ENCODE measurements at places on chromosomes 2 and 18.

DNA sequence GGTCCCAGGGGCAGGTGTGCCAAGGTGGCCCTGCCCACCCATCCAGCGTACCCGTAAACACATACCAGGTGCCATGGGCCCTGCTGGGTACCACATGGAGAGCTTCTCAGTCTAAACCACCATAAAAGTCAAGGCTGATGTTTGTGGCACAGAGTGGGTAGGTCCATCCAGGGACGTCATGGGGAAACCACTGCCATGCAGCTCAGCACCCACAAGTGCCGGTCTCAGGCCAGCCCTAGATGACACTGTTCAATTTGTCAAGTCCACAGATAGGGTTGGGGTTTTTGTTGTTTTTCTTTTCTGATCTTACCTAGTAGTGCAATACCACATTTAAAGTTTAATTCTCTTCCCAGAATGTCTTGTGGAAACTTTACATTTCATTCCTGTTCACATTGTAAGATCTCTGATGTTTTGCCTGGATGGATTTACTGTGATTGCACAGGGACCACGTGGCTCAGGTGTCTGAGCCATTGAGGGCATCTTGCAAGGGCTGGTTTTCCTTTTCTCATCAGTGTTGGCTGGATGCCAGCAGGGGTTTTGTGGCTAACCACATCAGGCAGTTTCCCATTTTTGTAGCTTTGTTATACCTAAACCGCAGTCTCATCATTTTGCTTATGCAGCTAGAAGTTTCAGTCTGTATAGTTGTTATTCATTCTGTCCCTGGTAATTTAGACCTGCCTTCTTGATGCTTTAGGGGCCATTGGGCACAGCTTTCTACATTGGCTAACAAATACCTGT lies 64.7 kb downstream of the STK25 start:
- peak; percentile 96 for DNase-seq

- no peak for DNase-seq
These were observed 192.2 kb downstream of the HDAC4 start for GRCh38 chr2:239208465-239209180.

- no peak for DNase-seq
These were observed 61.7 kb upstream of the TFPI start for GRCh38 chr2:187615902-187616301.

DNA sequence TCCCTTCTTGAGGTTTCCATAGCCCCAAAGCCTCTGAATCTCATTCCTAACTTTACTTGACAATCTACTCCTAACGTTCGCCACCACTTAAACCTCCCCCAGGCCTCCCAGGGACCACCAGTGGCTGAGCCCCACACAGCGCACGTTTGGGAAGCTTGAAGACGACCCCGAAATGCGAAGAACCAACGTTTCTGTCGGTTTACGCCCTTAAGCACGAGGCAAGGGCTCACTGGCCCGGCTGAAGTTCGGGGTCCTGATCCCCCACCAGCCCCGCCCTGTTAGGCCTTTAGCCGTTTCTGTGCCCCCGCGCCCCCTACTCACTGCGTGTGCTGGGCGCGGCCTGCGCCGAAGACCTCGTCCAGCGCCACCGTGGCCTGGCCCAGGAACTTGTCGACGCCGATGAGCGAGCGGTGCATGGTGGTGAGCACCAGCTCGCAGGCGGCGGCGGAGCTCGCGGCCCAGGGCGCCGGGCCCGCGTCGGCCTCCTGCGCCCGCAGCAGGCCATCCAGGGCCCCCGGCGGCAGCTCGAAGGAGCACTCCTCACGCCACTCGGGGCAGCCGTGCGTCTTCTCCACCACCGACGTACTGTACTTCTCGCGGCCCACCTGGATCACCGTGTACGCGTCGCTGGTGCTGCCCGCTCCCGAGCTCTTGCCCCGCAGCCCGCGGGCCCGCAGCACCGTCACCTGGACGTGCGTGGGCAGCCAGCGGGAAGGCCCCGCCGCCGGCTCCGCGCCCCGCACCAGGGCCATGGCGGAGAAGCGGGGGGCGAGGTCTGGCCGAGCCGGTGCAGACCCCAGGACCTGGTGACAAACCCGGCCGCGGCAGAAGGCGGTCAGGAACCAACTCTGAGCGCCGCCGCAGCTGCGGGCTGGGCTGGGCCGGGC lies 479 bp downstream of the RAB11FIP5 start:
- peak; percentile 17 for DNase-seq

DNA sequence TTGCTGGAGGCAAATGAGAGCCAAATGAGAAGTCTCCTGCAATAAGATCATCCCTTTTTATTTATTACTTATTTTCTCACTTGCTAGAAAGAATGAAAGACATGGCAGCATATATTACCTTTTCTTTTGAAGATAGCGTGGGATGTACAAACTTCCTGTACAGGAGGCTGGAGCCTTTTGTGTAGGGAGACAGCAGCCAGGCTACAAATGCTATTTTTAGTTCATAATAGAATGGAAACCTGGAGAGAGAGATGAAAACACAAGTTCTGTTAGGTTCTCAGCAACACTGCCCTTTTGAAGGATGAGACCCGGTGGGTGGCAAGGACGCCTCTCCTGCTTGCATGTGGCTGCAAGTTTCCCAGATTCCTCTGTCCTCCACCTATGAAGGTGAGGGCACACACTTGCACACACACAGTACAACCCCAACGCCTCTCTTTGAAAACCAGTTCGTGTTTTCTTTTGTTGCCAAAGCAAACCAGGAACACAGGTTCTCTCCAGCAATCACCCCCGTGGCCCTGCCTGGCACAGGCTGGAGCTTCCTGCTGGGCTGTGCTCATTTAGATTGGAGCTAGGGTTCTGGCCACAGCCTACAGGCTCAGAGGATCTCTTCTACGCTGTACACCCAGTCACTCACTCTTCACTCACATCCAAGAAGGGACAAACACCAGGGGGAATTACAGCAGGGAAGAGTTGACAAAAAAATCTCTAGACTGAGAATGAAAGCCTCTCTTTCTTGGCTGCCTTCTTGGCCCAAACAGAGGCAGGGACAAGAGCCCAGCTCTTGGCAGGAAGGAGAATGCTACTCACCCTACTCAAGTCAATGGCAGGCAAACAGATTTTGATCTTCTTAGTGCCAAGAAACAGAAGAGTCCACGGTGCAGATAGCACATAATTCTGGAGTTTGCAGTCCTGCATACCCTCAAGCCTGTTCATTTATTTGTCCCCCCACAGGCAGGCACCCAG lies 55.6 kb downstream of the MRPL35 start:
- DNase-seq, result no peak
